ENCODE measurements at places on chromosomes 7 and 10. TPM values are rescaled to one million over a fixed set of nuclear protein-coding genes. Genes with fewer than 3 reads are reported as not detected.

The GRID2IP gene
- 0.06 TPM for polyA plus RNA-seq

The CDK14 gene
- polyA plus RNA-seq = 13.9 TPM

The GATA3 gene
- 14.3 TPM for polyA plus RNA-seq

The CHAT gene
- not detected for polyA plus RNA-seq

The MOGAT3 gene
- not detected for polyA plus RNA-seq

The EN2 gene
- 0.02 TPM for polyA plus RNA-seq

The PROSER2 gene
- 0.86 TPM for polyA plus RNA-seq

The PPRC1 gene
- 23.1 TPM for polyA plus RNA-seq

The ZP3 gene
- 4.5 TPM for polyA plus RNA-seq

The TMEM270 gene
- 0.71 TPM for polyA plus RNA-seq

The PTN gene
- polyA plus RNA-seq = 23.7 TPM

The EFCAB10 gene
- 0.51 TPM for polyA plus RNA-seq

The FFAR4 gene
- polyA plus RNA-seq = not detected

The VSTM4 gene
- polyA plus RNA-seq = 0.39 TPM

The NME8 gene
- polyA plus RNA-seq = not detected

The CRPPA gene
- 0.15 TPM for polyA plus RNA-seq

The MUC12 gene
- not detected for polyA plus RNA-seq

The MMP21 gene
- polyA plus RNA-seq = not detected

The HEPACAM2 gene
- polyA plus RNA-seq = not detected

The CACNA2D1 gene
- 4.8 TPM for polyA plus RNA-seq

The CD36 gene
- 0.10 TPM for polyA plus RNA-seq

The TDRD1 gene
- polyA plus RNA-seq = not detected

The RADIL gene
- 4.3 TPM for polyA plus RNA-seq

The DBF4 gene
- polyA plus RNA-seq = 7.6 TPM

The CLDN4 gene
- 4.6 TPM for polyA plus RNA-seq

The VWC2 gene
- not detected for polyA plus RNA-seq

The NRCAM gene
- polyA plus RNA-seq = 1.1 TPM

The AGMO gene
- 0.10 TPM for polyA plus RNA-seq

The PRKAR2B gene
- 19.3 TPM for polyA plus RNA-seq

The AKR1B15 gene
- polyA plus RNA-seq = not detected

The CCAR1 gene
- 27.5 TPM for polyA plus RNA-seq

The ACTR3C gene
- polyA plus RNA-seq = 0.16 TPM

The SPDYE16 gene
- 0.10 TPM for polyA plus RNA-seq
